Muscle of leg (tissue), 16 donors: ENCODE measurements at places on chromosomes 6 and 20. TPM values are rescaled to one million over a fixed set of nuclear protein-coding genes. Genes with fewer than 3 reads are reported as not detected.

GRCh38 chr6:33592595-33593413 is 12.7 kb upstream of the BAK1 start:
- DNase-seq, result no peak

DNA sequence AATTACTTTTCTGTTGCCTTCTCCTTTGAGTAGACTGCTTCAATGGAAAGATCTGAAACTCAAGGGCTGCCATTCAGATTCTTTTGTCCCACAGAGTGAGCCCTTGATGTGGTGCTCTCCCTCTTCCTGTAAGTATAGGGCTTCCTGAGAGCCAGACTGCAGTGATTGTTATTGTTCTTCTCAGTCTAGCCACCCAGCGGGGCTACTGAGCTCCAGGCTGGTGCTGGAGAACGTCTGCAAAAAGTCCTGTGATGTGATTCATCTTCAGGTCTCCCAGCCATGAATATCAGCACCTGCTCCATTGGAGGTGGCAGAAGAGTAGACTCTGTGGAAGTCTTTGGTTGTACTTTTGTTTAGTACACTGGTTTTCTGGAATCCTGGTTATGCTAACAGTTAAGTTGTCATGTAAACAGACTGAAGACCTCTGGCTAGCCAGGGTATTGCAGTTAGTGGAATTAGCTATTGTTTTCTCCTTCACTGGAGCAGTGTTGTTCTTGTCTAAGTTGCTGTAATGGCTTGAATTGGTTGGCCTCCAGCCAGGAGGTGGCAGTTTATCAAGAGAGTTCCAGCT is 240.9 kb downstream of the COL12A1 start:
- no peak for DNase-seq

- no peak for DNase-seq
Measured at GRCh38 chr20:44523746-44524145, 1.9 kb upstream of the SERINC3 start.

- DNase-seq, result no peak
Measured at GRCh38 chr6:61606500-61606899, 679.5 kb downstream of the KHDRBS2 start.

- DNase-seq, result no peak
Measured at GRCh38 chr20:53850319-53850718, 220.1 kb downstream of the BCAS1 start.

Gene CGA
- 0.97 TPM for polyA plus RNA-seq

Gene SIRPD
- polyA plus RNA-seq, result not detected
